ENCODE measurements at places on chromosomes 6 and 20. TPM values are rescaled to one million over a fixed set of nuclear protein-coding genes. Genes with fewer than 3 reads are reported as not detected.

Gene OVOL2
- not detected for total RNA-seq

Gene SYTL3
- total RNA-seq = 246 TPM

Gene SLC16A10
- total RNA-seq = 0.48 TPM

Gene PROCR
- 0.53 TPM for total RNA-seq

Gene ZNF831
- total RNA-seq = 3.3 TPM

Gene GDAP1L1
- not detected for total RNA-seq

Gene RPS21
- 1,318 TPM for total RNA-seq

Gene PM20D2
- 3.8 TPM for total RNA-seq

DNA sequence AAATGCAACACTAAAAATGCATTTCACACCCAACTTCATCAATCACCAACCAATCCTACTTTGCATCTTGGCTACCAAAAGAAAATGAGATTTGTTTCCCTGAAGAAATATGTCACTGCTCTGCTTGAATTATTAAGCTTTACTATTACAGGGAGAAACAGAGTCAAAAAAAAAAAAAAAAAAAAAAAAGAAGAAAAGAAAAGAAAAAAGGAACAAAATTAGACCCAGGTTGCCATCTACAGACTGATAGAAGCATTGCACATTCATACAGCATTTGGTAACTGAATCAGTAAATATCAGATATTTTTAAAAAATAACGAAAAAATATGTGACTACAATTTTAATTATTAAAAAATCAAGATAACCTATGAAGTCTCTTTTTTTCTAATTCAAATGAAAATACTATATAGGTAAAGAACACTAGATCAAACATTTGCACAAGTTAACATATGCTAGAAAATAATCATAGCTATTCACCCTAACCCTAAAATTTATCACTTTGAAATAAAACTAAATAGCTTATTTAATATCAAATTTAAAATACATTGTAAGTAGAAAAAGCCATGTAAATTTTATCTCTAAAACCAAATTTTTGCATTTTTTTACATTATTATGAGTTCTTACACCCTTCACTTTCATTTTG is 83.3 kb downstream of the DCDC2 start:
- DNase-seq = no peak

GRCh38 chr6:67881706-67882065 is 753.4 kb upstream of the ADGRB3 start:
- no peak for DNase-seq

GRCh38 chr6:144675231-144675861 is 390.2 kb downstream of the UTRN start:
- DNase-seq = no peak

GRCh38 chr6:23498013-23498412 is 628.0 kb upstream of the NRSN1 start:
- no peak for DNase-seq

DNA sequence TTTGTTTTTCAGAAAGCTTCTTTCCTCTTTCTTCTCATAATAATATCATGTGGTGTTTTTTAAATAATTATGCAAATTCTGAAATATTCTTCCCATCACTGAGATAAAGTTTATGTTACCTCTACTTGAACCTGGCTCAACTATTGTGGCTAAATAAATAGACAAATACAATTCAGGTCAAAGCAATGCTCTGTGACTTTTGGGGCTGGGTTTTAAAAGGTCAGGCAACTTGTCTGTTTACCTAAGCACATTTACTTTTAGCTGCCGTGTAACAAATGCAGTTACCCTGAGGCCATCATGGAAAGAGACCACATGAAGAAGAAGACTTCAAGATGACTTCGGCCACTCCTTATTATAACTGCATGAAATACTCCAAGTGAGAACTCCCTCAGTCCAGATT is 33.7 kb upstream of the MEI4 start:
- DNase-seq = no peak

DNA sequence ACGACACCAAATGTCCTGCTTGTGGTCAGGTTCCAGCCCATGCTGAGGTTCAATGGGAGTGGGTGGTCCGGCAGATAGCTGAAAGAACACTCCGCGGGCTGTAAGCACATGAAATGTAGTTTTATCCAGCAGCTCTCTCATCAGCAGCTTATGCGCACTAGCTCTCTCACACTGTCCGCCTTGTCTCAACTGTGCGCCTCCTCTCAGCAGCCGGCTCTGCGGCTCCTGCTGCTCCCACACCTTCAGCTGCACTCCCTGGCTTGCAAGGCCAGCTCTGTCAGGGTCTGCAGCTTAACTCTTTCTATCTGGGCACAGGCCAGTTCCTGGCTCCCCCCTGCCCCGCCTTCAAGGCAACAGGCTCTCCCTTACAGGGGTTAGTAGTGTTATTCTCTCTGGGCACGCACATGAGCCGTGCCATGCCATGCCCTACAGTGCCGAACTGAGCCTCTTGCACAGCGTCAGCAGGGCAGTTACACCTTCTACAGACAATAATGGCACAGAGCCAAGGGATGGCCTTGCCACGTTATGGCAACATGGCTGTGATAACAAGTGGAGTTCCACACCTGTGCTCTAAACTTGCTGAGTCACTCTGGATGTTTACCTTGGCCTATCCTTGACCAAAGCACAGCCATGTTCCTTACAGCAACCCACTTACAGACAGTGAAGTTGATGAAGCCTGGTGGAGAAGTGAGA is 84.0 kb upstream of the LRFN2 start:
- DNase-seq = no peak

GRCh38 chr6:2118136-2118535 is 127.3 kb downstream of the GMDS start:
- DNase-seq = no peak

GRCh38 chr6:38264605-38265004 is 375.1 kb downstream of the BTBD9 start:
- DNase-seq = no peak

GRCh38 chr20:46520540-46520939 is 7.2 kb upstream of the ZNF334 start:
- DNase-seq = no peak

DNA sequence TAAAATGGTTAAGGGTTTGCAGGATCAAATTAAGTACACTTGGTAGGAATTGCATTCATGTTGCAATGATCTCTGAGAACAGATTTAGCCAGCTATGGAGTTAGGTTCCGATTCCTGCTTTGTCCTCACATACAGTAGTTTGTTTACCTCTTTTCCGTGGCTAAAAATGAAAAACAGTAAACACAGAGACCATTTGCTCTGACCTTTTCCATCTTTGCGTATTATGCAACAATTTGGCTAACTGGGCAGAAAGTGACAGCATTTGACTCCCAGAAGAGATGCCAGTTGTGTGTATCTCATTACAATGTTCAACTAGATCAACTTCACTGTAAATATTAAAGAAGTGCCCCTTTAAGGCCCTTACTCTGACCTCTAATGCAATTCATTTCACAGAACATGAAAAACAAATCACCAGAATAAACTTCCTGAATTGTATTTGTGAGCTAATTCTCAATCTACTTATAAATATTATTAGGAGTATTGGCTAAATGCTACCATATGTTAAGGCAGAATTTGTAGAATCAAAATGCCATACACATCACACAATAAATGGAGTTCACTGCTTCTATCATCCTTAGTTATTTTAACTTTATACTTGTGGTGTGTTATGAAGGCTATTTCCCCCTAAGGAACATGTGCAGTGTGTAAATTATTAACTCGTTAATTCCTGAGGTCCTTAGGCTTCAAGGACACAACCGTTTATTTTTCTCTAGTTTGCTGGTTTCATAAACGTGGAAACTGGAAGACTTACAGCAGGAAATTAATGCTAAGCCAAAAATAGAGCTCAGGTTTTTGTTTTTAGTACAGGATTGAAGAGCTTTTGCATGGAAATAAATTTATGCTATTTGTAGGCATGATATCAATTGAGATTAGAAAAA is 380.7 kb upstream of the CITED2 start:
- no peak for DNase-seq

- DNase-seq = no peak
Observed at GRCh38 chr6:89483111-89483720, 50.3 kb downstream of the ANKRD6 start.
